ENCODE measurements at places on chromosomes 4 and X. TPM values are rescaled to one million over a fixed set of nuclear protein-coding genes. Genes with fewer than 3 reads are reported as not detected.

DNA sequence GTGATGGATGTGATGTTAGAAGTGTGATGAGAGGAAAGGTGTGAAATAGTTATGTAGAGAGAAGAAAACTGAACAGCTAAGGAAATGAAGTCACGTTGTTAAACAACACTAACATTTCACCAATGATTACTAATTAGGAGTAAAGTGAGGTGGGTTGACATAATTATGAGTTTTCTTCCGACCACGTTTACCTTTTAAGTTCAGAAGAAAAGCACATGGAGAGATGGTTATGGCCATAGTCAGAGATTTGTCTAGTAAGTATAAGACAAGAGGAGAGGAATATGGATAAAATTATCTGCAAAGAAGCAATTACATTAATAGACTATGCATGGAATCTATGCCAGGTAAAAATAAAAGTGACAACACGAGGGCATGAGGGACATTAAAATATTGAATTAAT is 551.3 kb upstream of the TECRL start:
- H3K4me3 ChIP-seq, result no peak overlapping the region
- H3K4me1 ChIP-seq, result no peaks in the 10 kb centered on the region
- no peaks in the 10 kb centered on the region for H3K36me3 ChIP-seq

Gene CXXC4
- total RNA-seq, result 5.1 TPM

GRCh38 chrX:104310090-104310489 is 55.4 kb upstream of the ESX1 start:
- no peaks in the 10 kb centered on the region for H3K36me3 ChIP-seq
- peak overlapping the region; percentile 46 for H3K4me3 ChIP-seq
- H3K4me1 ChIP-seq, result no peaks in the 10 kb centered on the region
- no peak overlapping the region for H3K27ac ChIP-seq
- no peaks in the 10 kb centered on the region for H3K27me3 ChIP-seq

- DNase-seq, result no peak
- no peak overlapping the region for H3K4me3 ChIP-seq
- H3K4me1 ChIP-seq, result no peaks in the 10 kb centered on the region
- no peaks in the 10 kb centered on the region for H3K27me3 ChIP-seq
- no peaks in the 10 kb centered on the region for H3K36me3 ChIP-seq
- H3K27ac ChIP-seq, result no peak overlapping the region
These were observed 187.4 kb upstream of the TEX13C start for GRCh38 chrX:125132274-125132673.

GRCh38 chr4:18203966-18204365 is 182.4 kb upstream of the LCORL start:
- H3K4me3 ChIP-seq, result no peak overlapping the region
- no peaks in the 10 kb centered on the region for H3K4me1 ChIP-seq
- no peaks in the 10 kb centered on the region for H3K36me3 ChIP-seq
- DNase-seq, result no peak
- H3K27ac ChIP-seq, result no peak overlapping the region

- no peak overlapping the region for H3K4me3 ChIP-seq
- no peak for DNase-seq
- H3K4me1 ChIP-seq, result peaks cover 19% of the 10 kb centered on the region
These were observed 680.1 kb upstream of the AADAT start for GRCh38 chr4:170769862-170770261.

Gene IRF2
- total RNA-seq, result 15.8 TPM

- no peaks in the 10 kb centered on the region for H3K27me3 ChIP-seq
- H3K4me3 ChIP-seq, result no peak overlapping the region
- no peaks in the 10 kb centered on the region for H3K4me1 ChIP-seq
- H3K27ac ChIP-seq, result no peak overlapping the region
- H3K36me3 ChIP-seq, result no peaks in the 10 kb centered on the region
These were observed 1338.0 kb downstream of the FSTL5 start for GRCh38 chr4:160825644-160826338.

DNA sequence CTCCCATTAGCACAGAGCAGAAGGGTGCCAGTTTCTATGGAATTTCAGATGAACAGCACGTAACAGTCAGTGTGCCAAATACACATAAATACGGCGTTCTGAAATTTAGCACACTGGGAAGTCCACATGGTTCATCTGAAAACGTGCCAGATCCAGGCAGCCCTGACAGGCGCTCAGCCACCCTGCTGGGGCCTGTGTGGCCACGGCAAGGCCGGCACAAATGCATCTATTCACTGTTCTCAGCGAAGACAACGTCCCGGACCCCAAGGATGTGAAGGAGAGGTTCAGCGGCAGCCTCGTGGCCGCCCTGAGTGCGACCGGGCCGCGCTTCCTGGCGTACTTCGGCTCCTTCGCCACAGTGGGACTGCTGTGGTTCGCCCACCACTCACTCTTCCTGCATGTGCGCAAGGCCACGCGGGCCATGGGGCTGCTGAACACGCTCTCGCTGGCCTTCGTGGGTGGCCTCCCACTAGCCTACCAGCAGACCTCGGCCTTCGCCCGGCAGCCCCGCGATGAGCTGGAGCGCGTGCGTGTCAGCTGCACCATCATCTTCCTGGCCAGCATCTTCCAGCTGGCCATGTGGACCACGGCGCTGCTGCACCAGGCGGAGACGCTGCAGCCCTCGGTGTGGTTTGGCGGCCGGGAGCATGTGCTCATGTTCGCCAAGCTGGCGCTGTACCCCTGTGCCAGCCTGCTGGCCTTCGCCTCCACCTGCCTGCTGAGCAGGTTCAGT is 15.6 kb downstream of the DGKQ start:
- DNase-seq, result no peak
- H3K27ac ChIP-seq, result no peak overlapping the region
- peaks cover 12% of the 10 kb centered on the region for H3K36me3 ChIP-seq

Gene GPR34
- not detected for total RNA-seq

DNA sequence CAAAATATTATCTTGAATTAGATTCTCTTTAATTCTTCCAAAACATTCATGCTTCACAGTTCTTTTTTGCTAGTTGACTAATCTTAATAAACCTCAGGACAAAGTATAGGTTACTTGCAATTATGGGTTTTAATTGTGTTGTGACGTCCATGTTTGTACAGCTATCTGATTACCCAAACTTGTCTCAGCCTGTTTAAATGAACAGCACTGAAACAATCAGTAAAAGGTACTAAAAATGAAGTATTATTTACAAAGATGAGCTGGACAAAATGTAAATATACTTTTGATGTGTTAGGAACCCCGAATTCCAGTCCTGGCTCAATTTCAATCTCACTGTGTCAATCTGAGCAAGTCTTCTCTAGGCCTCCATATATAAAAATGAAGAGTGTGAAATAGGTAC is 57.4 kb upstream of the SLC6A14 start:
- DNase-seq, result no peak
- H3K27ac ChIP-seq, result no peak overlapping the region
- H3K4me3 ChIP-seq, result no peak overlapping the region
- peaks cover 15% of the 10 kb centered on the region for H3K4me1 ChIP-seq
- H3K36me3 ChIP-seq, result no peaks in the 10 kb centered on the region
- H3K27me3 ChIP-seq, result no peaks in the 10 kb centered on the region

GRCh38 chrX:15877380-15877779 is 22.8 kb upstream of the AP1S2 start:
- peaks cover 2% of the 10 kb centered on the region for H3K36me3 ChIP-seq
- H3K4me3 ChIP-seq, result no peak overlapping the region
- no peak for DNase-seq

GRCh38 chrX:118506805-118507480 is 11.3 kb downstream of the DOCK11 start:
- H3K4me3 ChIP-seq, result no peak overlapping the region
- DNase-seq, result no peak
- peaks cover 16% of the 10 kb centered on the region for H3K36me3 ChIP-seq
- H3K27me3 ChIP-seq, result no peaks in the 10 kb centered on the region
- peaks cover 22% of the 10 kb centered on the region for H3K4me1 ChIP-seq
- H3K27ac ChIP-seq, result peak overlapping the region; percentile 27

Gene STS
- total RNA-seq, result 4.5 TPM

GRCh38 chr4:25843340-25844097 is 19.3 kb downstream of the SEL1L3 start:
- H3K36me3 ChIP-seq, result peaks cover 5% of the 10 kb centered on the region
- no peak overlapping the region for H3K27ac ChIP-seq
- no peak for DNase-seq
- H3K27me3 ChIP-seq, result no peaks in the 10 kb centered on the region

DNA sequence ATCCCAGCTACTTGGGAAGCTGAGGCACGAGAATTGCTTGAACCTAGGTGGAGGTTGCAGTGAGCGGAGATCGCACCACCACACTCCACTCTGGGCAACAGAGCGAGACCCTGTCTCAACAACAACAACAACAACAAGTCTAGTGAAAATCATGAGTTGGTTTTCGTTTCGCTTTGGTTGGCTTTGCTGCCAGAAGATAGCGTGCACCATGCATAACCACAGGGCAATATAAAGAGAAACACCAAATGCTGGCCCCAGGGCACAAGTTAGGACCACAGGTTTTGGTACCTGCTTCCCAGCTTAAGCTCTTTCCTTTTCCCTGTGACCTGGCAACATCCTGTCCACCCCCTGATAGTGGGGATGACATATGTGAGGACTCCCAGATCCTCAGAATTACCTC is 21.5 kb upstream of the HMGB3 start:
- DNase-seq, result no peak
- no peak overlapping the region for H3K4me3 ChIP-seq
- no peak overlapping the region for H3K27ac ChIP-seq
- no peaks in the 10 kb centered on the region for H3K4me1 ChIP-seq
- H3K36me3 ChIP-seq, result no peaks in the 10 kb centered on the region
- H3K27me3 ChIP-seq, result no peaks in the 10 kb centered on the region

Gene ARAP2
- total RNA-seq, result 16.0 TPM

DNA sequence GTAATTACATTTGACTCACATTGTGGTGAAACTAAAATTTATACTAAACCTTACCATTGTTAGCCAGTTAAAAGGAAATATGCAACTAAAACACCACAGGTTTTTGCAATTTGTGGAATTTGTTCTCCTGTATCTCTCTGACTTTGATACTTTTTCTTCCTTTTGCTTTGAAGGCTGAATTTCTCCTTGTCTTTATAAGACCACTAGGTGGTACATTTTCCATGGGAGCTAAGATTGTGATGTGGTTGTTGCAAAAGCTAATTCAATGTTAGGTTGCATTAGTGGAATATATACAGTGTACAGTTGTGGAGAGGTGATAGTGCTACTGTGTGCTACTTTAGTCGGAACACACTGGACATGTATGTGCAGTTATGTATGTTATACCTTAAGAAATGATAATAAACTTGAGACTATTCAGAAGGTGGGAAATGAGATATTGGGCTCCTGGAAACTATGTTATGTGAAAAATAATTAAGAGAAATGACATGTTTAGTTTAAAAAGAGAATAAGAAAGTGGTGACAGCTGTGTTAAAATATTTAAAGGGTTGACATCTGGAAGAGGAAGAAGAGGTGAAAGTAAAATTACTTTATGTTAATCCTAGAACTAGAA is 70.3 kb downstream of the ARL9 start:
- H3K4me3 ChIP-seq, result no peak overlapping the region
- H3K36me3 ChIP-seq, result no peaks in the 10 kb centered on the region
- H3K27ac ChIP-seq, result no peak overlapping the region
- H3K4me1 ChIP-seq, result peaks cover 1% of the 10 kb centered on the region
- no peak for DNase-seq

DNA sequence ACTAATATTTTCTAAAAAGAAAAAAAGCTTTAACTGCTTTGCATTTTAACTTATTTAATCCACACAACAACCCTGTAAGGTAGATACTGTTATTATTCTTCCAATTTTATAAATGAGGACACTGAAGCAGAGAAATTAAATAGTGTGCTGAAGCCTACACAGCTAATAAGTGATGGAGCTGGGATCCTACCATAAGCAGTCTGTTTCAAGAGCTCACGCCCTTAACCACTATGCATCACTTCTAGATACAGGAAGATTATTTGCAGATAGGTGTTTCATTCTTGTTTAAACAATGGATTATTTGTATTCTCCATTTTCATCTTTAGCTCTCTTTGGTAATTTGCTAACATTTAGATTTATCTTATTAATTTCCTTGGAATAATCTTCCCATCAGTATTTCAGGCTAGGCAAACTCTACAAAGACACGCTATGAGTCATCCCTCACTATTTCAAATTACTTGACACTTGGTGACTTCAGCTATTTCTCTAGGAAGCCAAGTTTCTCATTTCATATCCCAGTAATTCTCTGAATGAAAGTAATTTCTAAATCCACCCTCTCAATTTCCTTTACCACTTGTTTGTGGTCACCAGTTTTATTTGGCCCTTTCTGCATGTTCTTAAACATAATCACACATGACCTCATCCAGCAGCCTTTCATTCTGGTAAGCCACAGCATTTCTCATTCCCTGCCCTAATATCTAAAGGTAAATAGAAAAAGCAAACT is 67.3 kb downstream of the ASB9 start:
- peaks cover 4% of the 10 kb centered on the region for H3K27me3 ChIP-seq
- no peak for DNase-seq
- no peak overlapping the region for H3K4me3 ChIP-seq
- H3K27ac ChIP-seq, result no peak overlapping the region
- no peaks in the 10 kb centered on the region for H3K36me3 ChIP-seq

Gene CDX4
- total RNA-seq, result not detected

Gene SMIM10
- 4.0 TPM for total RNA-seq

Gene TEX11
- total RNA-seq, result not detected

GRCh38 chr4:52869196-52869595 is 7.1 kb downstream of the RASL11B start:
- no peak for DNase-seq
- H3K4me1 ChIP-seq, result peaks cover 72% of the 10 kb centered on the region
- H3K4me3 ChIP-seq, result no peak overlapping the region

Gene CTSO
- total RNA-seq, result 7.6 TPM

DNA sequence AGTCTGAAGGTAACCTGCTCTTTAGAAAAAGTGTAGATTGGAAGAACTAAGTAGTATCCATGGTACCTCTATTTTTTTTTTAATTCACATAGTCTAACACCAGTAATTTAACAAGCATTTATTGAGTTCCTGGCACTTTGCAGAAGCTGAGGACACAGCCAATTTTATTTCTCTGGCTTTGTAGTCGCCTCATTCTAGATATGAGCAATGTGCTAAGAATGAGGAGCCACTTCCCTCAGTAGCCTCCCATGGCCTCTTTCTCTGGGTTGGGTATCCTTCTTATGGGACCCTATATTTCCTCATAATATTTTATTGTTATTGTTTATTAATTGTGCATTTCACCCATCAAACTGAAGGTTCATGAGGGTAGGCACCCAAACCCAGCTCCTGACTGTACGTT is 67.6 kb downstream of the ENPEP start:
- no peaks in the 10 kb centered on the region for H3K27me3 ChIP-seq
- no peak for DNase-seq
- peaks cover 14% of the 10 kb centered on the region for H3K36me3 ChIP-seq
- H3K27ac ChIP-seq, result no peak overlapping the region

GRCh38 chr4:183591301-183591700 is 67.7 kb downstream of the RWDD4 start:
- no peak for DNase-seq
- H3K4me1 ChIP-seq, result peaks cover 13% of the 10 kb centered on the region
- H3K27me3 ChIP-seq, result peaks cover 24% of the 10 kb centered on the region
- H3K4me3 ChIP-seq, result no peak overlapping the region
- H3K36me3 ChIP-seq, result peaks cover 2% of the 10 kb centered on the region

Gene FAM9C
- total RNA-seq, result 0.44 TPM

GRCh38 chrX:136162827-136163570 is 15.7 kb downstream of the FHL1 start:
- H3K4me3 ChIP-seq, result no peak overlapping the region
- H3K4me1 ChIP-seq, result no peaks in the 10 kb centered on the region
- no peak for DNase-seq
- H3K36me3 ChIP-seq, result no peaks in the 10 kb centered on the region
- H3K27me3 ChIP-seq, result no peaks in the 10 kb centered on the region

Gene SLC9B1
- total RNA-seq, result 3.2 TPM

- peaks cover 35% of the 10 kb centered on the region for H3K27me3 ChIP-seq
- DNase-seq, result no peak
- H3K4me3 ChIP-seq, result no peak overlapping the region
- no peaks in the 10 kb centered on the region for H3K36me3 ChIP-seq
- H3K27ac ChIP-seq, result no peak overlapping the region
These were observed 45.1 kb downstream of the ARL9 start for GRCh38 chr4:56550642-56551041.

Data from mesothelial cell of epicardium (in vitro differentiated cells).